GM18507 (cell line): ENCODE measurements at places on chromosomes 3 and 15.

DNA sequence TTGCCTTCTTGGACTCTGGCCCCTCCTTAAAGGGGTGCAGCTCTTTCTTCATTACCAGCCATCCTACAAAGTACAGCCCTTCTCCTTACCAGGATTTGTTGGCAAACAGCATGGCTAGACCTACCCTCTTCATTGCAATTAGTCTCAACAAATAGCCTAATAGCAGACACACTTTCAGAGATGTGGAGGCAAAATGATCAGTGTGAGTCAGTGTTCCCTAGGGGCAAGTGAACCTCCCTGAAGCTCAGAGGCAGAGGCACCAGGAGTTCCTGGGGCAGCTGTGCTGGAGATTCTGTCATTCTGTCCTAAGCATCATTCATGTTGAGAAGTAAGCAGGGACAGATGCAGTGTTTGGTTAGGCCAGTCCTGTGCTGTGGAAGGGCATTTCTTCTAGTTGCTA is 14.6 kb upstream of the MECOM start:
- no peak for DNase-seq

GRCh38 chr15:89848970-89849292 is 34.3 kb upstream of the ANPEP start:
- no peak for DNase-seq

GRCh38 chr3:143672396-143673165 is 175.7 kb downstream of the SLC9A9 start:
- no peak for DNase-seq

DNA sequence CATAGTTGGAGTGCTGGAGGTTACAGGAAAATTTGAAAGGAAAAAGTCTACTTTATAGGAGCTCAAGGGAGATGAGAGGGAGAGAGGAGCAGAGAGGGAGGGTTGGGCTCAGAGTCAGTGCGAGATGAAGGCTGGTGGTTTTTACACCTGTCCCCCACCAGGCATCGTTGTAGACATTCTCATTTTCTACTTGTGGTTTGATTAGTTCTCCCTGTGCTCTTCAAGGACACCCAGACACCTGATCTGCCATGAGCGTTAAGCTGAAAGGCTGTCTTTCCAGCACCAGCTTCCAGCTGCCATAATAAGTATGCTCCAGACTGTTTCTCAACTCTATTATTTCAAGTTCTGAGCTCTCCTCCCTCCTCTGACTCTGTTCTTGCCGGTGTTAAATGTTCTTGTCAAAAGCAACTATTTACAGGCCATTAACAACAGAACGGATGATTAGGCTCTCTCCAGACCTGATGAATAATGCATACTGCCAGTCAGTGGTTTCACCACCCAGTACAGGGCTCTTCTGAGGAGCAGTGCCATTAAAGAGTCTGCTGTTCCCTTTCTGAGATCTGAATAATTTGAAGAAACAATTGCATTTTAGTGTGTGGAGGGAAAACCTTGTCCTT is 514.6 kb upstream of the MCTP2 start:
- no peak for DNase-seq

- no peak for DNase-seq
Observed at GRCh38 chr3:135213213-135213612, 418.2 kb downstream of the EPHB1 start.
